Activated CD4-positive, alpha-beta T cell treated with anti-CD3 and anti-CD28 coated beads, Interleukin-2, amount 50 U/mL, for 48 hours (primary cell): ENCODE measurements at places on chromosomes 16 and 17.

DNA sequence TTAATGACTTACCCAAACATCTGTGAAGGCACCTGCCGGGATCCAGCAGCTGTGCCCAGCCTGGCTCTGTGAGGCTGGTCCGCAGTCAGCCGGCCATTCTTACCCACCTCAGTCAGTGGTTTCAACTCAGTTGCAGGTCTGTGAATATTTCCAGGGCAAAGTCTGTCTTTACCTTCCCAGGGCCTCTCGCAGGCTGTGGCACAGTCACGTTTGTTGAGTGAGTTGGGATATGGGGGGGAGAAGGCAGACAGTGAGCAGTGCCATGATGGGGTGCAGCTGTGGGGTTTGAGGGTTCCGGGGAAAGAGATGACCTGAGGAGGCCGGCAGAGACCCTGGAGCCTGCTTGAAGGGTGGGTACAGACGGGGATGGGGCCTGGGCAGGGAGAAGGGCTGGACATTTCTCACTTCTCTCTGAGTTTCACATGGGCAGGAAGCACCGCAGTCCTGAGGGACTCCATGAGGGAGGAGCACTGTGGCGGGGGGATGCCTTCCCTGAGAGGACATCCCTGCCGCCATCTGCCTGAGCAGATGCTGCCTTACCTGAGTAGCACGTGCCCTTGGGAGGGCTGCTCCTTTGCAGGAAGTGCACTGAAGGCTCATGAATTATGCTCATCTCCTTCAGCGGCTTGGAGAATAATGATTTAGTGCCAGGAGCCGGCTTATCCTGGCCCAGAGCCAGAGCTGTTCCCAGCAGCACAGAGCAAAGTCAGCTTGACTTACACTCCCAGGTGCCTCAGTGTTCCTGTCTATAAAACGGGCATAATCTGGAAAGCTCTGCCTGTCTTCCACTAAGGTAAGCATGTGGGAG lies 48.1 kb downstream of the KSR1 start:
- no peak for DNase-seq

DNA sequence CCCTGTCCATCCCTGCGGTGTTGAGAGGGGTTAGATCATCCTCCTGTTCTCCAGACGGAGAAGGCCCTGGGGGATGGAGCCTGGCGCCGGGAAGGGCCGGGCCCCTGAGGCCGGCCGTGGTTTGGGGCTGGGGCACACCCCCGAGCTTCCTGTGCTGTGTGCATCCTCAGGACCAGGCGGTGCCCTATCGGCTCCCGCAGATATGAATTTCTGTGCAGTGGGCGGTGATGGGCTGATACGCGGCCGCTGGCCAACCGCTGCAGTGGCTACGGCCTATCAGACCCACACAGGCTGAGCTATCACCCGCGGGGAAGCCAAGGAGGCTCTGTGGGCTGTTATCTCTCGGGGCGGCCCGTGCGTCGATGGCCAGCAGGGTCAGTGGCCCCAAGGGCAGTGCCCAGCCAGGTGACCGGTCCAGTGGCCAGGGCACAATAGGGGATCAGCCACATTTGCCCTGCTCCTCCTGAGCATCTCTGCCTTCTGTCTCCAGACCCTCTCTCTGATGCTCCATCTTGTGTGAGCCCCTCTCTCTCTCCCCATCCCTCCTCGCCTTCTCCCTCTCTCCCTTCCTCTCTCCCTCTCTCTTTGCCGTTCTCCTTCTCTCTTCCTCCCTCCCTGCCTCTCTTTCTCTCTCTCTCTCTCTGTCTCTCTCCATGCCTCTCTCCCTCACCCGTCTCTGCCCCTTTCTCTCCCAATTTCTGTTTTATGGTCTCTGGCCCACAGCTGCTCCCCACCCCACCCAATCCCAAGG lies 38.7 kb downstream of the ZFPM1 start:
- DNase-seq: no peak

- peak; percentile 44 for DNase-seq
Observed at GRCh38 chr17:81396722-81397313, 1.6 kb downstream of the BAHCC1 start.

- no peak for DNase-seq
Observed at GRCh38 chr16:70421473-70422311, 17.2 kb downstream of the ST3GAL2 start.

- no peak for DNase-seq
Observed at GRCh38 chr16:29779474-29779873, 1.4 kb downstream of the ZG16 start.

DNA sequence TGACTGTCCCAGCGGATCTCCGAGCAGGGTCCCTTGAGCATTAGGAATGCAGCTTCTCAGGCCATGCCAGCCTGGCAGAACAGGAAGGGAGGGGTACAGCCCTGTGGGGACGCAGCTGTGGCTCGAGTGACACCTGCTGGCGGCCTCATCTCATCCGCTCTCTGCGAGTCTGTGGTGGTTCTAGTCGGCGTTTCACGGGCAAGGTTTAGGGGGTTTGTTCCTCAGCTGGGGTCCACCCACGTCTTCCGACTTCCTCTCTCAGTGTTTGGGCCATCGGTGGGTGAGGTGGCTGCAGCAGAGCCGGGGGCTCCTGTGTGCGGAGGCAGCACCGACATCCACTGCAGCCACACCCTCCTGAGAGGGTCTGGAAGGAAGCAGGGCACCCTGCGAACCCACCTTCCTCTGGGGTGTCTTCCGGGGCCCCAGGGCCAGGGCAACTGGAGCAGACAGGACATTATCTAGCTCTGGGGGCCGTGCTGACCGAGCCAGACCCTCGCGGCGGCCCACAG lies 33.3 kb downstream of the JPH3 start:
- DNase-seq: peak; percentile 75

DNA sequence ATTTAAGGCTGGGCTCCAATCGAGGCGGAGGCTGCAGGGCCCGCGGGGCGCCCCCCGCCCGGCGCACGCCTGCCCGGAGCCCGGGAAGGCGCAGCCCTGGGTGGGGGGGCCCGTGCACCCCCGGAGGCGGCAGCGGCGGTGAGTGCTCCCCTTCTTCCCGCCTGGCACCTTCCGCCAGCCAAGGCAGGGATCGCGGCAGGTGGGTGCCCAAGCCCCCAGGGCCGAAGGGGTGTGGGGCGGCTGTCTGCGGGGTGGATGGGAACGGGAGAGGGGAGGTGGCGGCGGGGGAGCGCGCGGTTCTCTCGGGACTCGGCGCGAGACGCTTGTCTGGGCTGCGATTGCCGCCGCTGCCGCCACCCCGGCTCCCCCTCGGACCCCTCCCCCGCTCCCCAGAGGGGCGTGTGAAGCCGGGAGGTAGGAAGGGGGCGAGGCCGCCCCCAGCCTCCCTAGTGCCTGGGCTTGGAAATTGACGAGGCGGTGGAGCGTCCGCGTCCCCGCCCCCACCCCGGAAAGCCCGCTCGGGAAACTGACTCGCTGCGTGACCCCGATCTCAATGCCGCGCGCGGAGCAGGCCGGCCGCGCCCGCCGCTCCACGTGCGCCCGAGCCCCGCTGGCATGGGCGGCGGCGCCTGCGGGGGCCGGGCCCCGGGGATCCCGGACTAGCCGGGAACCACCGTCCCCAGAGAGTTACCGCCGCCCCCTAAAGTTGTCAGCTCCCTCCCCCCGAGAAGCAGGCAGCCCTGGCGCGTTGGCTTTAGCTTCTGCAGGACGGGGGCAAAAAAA lies 231.5 kb downstream of the MRTFB start:
- peak; percentile 26 for DNase-seq

DNA sequence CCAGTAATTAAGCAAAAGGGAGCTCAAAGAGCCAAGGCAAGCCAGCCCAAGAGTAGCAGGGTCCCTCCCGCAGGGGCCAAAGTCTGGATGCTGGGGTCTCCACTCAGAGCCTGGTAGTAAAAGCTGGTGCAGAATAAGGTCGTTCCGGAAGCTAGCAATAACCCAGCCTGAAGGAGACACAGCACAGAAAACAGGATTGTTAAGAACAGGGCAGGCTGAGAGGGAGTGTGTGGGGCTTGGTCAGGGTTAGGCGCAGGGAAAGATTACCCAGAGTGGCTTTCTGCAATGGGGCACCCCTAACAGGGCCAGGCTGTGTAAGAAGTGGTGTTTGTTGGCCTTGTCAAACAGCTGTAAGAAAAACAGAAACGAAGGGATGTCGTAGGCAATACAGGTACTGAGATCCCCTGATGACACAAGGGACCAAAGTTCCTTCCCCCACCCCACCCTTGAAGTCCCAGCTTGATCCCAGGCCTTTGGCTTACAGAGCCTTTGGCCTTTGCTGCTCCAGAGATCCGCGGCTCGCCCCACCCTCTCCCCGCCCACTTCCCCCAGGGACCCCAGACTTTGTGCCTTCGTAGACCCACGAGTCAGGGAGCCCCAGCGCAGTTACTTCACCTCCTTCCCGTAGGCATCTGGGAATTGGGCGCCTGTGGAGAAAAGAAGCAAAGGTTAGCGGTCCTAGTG lies 712 bp downstream of the TMEM256 start:
- peak; percentile 29 for DNase-seq

DNA sequence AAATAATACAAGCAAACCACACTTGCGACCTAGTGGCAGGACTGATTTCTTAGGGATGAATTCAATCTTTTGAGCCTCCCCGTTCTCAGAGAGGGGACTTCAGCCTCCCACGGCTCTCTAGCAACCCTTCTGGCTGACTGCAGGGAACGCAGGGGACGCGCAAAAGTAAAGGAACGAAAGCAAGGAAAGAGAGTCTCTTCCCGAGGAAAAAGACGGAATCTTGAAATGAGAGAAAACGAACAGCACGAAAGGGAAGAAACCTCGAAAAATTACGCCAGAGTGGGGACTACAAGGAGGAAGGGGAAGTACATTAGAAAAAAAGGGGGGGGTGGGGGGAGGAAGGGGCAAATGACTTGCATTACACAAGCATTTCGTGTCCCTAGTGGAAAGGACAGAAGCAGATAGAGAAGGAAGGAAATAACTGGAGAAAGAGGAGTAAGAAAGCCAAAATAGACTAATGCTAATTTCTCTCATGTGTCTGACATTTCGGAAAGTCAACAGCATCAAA lies 1.2 kb downstream of the GRB2 start:
- DNase-seq: peak; percentile 61

GRCh38 chr17:18917506-18918032 lies 34.4 kb upstream of the SLC5A10 start:
- no peak for DNase-seq

DNA sequence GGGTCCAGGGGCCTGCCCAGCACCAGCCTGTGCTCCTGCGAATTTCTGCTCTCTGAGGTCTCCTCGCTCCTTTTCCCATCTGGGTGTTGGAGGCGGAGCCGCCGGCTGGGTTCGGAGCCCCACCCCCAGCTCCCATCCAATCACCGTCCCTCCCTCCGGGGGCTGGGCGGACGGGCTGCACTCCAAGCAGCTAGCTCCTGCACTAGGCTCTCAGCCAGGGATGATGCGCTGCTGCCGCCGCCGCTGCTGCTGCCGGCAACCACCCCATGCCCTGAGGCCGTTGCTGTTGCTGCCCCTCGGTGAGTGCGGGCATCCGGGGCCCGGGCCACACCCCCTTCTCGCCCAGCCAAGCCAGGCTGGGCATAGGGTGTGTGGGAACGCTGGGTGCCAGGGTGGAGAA lies at the start of gene NRN1L:
Gene NRN1L, plus strand, starts transcription at position 202 of the 400 bp plus-strand sequence. Its CDS starts 19 bp downstream, at position 221.
- no peak for DNase-seq

GRCh38 chr16:54191163-54191562 lies 95.4 kb downstream of the IRX3 start:
- DNase-seq: no peak

- DNase-seq: no peak
Observed at GRCh38 chr17:14762736-14763479, 462.0 kb downstream of the HS3ST3B1 start.

DNA sequence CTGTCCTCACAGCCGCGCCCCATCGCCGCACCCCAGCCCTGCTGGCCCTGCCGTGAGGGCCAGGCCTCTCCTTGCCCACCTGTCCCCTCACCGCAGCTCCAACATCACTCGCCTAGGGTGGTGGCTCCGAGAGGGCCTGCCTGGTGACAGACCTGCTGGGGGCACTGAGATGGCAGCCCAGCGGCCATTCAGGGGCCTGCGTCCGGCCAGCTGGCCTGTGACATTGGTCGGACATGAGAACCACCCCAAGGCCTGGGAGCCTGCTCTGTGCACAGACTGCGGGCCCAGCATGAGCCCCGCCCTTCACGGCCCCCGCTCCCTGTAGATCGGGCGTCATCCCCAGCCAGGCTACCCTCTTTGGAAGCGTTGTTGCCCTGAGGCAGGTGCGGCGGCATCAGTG lies 11.8 kb downstream of the NME3 start:
- DNase-seq: no peak

DNA sequence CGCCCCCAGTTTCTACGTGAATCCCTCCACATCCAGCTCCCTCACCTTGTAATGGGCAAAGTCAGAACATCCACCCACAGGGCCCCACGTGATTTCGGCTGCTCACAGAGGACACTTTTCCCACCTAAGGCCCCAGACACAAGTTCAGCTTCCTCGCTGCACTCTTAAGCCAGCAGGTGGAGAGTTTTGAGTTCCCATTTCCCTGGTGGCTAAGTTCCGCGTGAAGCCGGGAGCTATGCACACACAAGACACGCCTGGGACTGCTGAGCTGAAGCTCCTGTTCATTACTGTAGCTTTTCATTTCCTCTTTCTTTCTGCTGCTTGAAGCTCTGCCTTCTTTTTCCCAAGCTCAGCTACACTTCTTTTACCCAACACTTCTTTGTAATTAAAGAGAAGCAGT lies 273.8 kb downstream of the NPIPA8 start:
- DNase-seq: no peak

- peak; percentile 5 for DNase-seq
Observed at GRCh38 chr16:82061861-82062525, 26.9 kb downstream of the HSD17B2 start.

DNA sequence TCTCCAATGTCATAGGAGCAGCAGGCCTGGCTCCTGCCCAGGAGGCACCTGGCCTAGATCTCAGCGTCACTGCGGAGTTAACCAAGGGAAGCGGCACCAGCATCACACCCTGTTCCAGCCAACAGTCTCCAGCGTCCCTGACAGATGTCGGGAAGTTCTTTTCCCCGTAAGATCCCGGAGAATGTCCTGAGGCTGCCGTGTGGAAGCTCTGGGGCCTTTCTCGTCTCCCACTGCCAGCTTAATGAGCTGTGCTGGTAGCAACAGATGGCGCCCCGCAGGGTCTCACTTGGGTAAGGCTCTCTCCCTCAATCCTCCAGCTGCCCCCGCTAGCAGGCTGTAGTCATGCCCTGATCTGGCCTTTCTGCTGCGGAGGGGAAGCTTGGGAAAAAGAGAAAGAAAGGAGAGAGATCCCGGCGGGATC lies 57.5 kb downstream of the MARCHF10 start:
- DNase-seq: no peak

- no peak for DNase-seq
Observed at GRCh38 chr16:79168321-79168720, 432.2 kb downstream of the MAF start.

DNA sequence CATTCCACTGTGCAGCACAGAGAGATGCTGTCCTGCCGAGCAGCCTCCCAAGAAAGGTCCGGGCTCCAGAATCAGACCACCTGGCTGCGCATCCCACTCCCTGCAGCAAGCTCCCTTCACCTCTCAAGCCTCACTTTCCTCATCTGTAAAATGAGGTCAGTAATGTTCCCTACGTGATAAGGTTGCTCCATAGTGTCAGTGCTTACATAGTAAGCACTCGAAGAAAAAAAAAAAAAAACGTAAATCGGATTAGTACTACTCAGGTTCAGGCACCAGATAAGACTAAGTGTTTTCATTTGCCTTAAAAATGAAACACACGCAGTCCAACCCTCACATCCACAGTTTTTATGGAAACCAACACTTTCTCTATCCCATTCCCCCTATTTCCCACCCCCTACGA lies 76.7 kb downstream of the CCT6B start:
- DNase-seq: no peak

- DNase-seq: no peak
Observed at GRCh38 chr17:10018461-10018891, 113.4 kb upstream of the RCVRN start.
